NCI-H1694 (cell line): ENCODE measurements at places on chromosomes 7 and 10.

GRCh38 chr7:108331971-108332370 lies 124.3 kb downstream of the NRCAM start:
- DNase-seq, result no peak

- no peak for DNase-seq
Observed at GRCh38 chr7:105346138-105346537, 42.6 kb downstream of the SRPK2 start.

DNA sequence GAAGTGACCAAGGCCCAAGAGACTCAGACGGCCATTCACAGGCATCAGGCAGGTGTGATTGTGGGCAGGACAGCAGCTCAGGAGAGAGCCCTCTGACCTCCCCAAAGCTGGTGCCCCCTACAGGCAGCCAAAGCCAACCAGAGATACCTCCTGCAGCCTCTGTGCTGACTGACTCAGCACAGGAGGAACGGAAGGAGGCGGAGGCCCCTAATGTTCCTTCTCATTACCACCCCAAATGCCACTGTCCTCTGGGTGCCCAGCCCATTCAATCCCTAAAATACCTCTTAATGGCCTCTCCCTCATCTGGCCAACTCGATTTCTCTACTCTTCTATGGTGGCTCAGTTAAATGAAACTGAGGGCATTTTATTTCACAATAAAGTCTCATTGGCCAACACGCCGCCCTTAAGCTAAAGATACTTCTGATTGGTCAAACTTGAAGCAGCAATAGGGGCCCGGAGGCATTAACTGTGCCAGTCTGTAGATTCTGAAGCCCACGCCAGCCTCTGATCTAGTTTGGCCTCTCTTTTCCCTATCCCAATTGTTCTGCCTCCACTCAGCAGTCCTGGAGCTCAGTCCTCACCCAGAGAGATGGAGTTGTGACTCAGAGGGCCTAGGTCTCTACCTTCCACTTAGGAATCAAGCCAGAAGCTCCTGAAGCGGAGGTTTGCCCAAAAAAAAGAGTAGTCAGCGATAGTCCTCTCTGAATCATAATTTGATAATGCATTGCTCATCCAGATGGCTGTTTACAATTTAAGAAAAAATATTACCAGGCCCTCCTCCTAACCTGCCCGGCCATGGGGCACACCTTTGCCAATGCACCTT lies 1.2 kb downstream of the CYREN start:
- DNase-seq, result no peak

DNA sequence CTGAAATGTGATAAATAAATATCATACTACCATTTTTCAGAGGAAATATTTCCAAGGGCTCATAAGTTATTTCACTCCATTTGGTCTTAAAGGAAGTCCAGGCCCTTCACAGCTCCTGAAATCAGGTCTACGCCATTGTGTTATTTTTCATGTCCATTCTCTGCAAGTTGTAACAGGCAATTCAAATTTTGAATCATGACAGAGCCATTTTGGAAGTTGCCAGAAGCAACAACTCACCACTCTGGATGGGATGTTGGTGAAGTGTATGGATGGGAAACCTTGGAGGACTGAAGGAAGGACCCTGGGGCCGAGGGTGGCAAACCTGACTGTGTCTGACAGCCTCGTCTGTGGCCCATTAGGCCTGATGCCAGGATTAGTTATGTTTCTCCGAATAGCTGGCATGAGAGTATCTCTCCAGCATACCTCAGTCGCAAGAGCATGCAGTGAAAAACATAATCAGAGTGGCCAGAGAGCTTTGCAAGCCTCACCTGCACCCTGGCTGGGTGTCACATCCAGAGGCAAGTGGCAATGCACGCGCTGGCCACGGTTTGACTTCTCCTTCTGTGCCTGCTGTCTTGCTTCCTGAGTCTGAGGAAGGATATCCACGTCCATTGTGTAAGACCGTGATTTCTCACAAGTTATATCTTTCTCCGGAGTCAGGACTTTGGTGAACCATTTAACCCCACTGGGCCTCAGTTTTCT lies 87.1 kb downstream of the NRP1 start:
- DNase-seq, result no peak

DNA sequence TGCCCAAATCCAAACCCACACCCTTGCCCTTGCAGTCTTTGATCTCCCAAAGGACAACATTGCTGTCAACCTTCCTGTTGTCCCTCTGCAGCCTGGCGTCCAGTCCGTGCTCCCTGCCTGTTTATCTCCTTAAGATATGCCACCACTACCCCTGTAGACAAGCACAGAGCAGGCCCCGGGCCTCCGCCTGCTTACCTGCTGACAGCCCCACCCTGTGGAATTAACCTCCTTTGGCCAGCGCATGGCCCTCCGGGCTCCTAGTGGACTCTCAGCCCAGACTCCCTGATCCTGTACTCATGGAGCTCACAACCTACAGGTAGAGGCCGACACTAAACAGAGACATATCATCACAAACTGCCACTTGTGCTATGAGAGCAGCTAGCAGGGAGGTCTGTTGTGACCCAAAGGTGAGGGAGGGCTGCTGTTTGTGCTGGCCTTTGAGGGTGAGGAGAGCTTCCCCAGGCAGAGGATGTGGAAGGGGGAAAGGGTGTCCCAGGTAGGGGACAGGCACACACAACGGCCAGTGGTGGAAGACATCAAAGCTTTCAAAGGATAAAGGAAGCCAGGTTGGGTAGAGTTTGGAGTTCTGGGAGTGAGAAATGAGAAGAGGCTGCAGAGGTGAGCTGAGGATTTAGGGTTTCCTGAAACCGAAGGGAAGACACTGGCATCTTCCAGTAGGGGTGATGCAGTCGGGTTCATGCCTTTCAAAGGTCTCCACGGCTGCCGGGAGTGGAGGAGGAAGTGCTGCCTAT lies 174.5 kb upstream of the ZMIZ1 start:
- DNase-seq, result no peak

GRCh38 chr10:124063750-124064603 lies 29.4 kb downstream of the CHST15 start:
- DNase-seq, result no peak
